Dorsolateral prefrontal cortex (tissue), 122 donors: ENCODE measurements at places on chromosomes 2 and 18. TPM values are rescaled to one million over a fixed set of nuclear protein-coding genes. Genes with fewer than 3 reads are reported as not detected.

DNA sequence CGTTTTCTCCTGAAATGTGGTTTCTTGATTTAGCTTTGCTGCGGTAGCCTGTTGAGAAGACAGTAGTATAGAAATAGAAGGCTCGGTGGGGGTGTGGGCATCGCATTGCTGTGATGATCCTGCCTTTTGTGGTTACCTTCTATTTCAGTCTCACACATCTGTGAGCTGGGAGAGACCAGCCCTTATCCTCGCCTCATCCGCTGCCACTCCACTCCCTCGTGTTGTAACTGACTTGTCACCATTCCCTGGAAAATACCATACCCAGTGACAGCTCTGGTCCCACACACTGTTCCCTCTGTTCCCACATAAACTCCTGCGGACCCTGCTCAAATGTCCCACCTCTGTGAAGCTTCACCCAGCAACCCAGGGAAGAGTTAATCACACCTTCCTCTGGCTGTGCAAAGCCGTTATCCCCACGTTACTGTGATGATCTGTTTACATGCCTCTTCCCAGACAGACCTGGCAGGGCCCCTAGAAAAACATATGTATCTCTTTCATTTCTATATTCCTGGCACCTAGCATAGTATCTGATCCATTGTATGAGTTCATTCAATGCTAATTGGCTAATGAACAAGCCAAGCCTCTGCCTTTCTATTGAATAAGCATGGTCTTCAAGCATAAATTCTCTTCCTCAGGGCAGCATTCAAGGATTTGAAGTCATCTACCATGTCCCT, 114.6 kb downstream of the MAPK4 start:
- no peak for DNase-seq

GRCh38 chr18:44107187-44107586, 573.5 kb upstream of the SETBP1 start:
- no peak for DNase-seq

The TUBB8B gene
- total RNA-seq: not detected

DNA sequence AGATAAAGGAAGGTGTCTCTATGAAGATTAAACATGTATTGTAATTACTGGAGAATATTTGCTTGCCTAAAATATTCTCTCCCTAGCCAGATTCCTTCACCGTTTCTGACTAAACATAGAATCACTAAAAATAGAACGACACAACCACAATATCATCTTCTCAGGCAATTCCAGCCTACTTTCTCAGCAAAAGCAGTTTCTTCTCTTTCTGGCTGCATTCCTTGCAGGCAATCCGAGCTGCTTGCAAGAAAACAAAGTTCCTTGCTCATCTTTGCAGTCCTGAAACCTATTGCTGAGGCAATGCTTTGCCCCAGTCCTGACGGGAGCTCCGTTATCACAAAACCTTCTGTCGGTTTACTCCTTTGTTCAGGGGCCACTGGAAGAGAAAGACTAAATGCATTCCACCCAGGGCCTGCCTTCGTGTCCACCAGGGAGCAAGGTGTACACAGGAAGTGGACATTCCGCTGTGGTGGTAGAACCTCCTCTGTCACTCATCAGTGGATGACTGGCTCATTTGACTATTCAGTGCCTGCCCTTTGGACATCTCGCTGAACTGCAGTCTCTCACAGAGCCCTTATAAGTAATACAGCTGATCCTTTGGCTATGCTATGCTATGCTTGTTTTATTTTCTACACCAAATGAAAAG, 239.2 kb upstream of the DOK6 start:
- no peak for DNase-seq

DNA sequence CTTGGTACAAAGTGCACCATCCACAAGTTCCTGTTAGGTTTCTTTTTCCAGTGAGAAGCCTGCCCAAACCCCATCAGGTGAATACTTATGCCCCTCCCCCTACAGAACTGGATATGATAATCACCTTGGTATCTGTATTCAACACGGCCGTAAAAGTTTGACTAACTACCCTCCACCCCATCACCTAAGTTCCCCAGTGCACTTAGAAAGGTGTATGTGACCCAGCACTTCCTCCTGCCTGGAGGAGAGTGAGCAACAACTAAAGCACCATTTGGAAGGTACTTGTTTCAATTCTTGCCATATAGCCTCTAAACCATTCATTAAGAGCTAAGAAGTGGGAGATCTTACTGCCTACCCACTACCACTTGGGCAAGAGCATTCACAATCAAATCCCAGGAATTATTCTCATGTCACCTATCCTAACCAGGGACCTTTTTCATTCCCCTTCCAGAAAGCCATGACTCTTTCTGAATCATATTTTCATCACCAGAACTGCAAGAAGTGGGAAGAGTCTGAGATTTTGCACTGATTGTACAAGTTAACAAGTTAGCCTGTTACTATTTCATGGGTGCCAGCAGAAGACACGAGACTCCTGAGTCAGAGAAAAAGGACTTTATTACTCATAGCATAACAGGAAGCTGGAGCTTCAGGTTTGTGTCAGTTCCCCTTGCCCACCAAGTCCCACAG, 53.5 kb upstream of the NDUFV2 start:
- no peak for DNase-seq

DNA sequence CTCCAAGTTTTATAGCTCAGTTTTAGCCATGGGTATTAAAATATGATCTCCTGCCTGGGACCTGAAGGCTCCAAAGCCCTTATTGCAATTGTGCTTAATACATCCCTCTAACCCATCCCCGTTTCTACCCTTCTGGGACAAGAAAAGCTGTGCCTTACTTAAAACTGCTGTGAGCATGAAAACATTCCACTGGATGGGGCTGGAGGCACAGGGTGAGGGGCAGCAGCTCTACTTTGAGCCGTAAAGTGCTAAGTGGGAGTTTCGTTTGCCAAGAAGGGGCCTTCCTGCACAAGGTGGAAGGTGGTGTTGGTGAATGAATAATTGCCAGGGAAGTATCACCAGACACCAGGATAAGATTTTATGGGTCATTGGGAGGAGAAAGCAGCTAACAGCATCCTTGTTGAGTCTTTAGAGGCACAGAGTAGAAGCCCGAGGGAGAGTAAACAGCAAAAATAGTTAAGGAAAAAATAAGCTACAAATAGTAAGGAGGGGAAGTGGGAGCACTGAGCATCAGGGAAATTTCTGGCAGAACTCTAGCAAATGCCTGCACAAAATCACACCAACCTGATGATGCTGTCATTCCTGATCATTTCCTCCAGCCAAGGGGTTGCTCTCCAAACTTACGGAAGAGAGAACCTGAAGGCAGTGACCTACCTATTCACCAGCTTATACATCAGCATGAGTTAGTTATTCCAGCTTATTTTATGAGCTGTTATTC, 218.4 kb downstream of the MREG start:
- no peak for DNase-seq

The RTTN gene
- total RNA-seq: 36.0 TPM
